A549 treated with Hydrocortisone at 1 μM for 4 hours (cell line): ENCODE measurements at places on chromosomes 11 and 22. TPM values are rescaled to one million over a fixed set of nuclear protein-coding genes. Genes with fewer than 3 reads are reported as not detected.

The TRIM48 gene
- not detected in 5 replicates for total RNA-seq

The KRTAP5-8 gene
- total RNA-seq, result not detected in 5 replicates

The DTX4 gene
- total RNA-seq, result 3.9 to 4.9 TPM (median 4.0 TPM) in 5 replicates

The ACP2 gene
- total RNA-seq, result 20.3 to 33.0 TPM (median 21.2 TPM) in 5 replicates

The DKK3 gene
- 16.5 to 24.1 TPM (median 20.1 TPM) in 5 replicates for total RNA-seq

The OR10G7 gene
- total RNA-seq, result not detected in 5 replicates

The TALDO1 gene
- 392 to 415 TPM (median 399 TPM) in 5 replicates for total RNA-seq

The TREH gene
- 0.02 TPM in 1 of 5 replicates, not detected in the others for total RNA-seq

The PGGHG gene
- total RNA-seq, result 7.9 to 11.7 TPM (median 9.8 TPM) in 5 replicates

The CDC45 gene
- total RNA-seq, result 22.7 to 29.4 TPM (median 24.5 TPM) in 5 replicates

The SAA4 gene
- total RNA-seq, result not detected in 5 replicates

The ADM gene
- total RNA-seq, result 88.8 to 150 TPM (median 109 TPM) in 5 replicates

The APOL1 gene
- total RNA-seq, result 14.9 to 22.3 TPM (median 17.2 TPM) in 5 replicates

The PLAAT5 gene
- not detected in 5 replicates for total RNA-seq

The MIEF1 gene
- 23.9 to 31.2 TPM (median 25.1 TPM) in 5 replicates for total RNA-seq
